Activated naive CD8-positive, alpha-beta T cell treated with anti-CD3 and anti-CD28 coated beads for 36 hours (primary cell): ENCODE measurements at places on chromosomes 6 and 20.

GRCh38 chr20:53642196-53643030, 48.8 kb upstream of the ZNF217 start:
- peak; percentile 63 for DNase-seq

DNA sequence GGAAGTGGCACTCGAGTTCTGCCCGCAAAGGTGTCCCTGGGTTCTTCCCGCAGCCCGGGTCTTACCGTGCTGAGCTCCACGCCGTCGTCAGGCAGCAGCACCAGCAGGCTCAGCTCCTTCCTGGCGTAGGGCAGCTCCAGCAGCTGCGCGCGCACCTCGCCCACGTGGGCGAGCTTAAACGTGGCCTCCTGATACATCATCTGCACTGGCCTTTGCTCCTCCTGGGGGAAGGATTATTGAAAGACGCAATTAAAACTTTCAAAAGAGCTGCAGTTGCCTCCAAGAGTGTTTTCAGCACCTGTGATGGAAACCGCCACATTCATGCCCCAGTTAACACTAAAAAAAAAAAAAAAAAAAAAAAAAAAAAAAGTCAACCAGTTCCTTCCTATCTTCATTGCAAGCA, 11.3 kb downstream of the SERPINB9 start:
- DNase-seq, result peak; percentile 59

GRCh38 chr6:30720738-30721197, 616 bp downstream of the TUBB start:
- peak; percentile 72 for DNase-seq

DNA sequence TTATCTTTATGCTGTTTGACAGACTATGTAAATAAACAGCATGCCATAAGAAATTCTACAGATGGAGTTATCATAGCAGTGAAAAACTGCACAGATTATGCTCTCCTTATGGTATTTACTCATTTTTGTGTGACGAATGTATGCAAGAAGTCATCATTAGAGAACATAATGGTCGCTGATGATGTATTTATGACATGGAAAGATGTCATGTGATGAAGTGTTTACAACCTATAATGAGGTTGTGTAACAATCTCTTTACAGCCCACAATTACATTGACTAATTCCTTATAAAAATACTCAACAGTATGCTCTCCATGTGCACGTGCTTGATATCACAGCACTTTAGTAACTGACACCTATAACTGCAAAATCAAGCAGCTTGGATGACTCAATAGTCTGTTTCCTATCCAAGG, 192.4 kb downstream of the BMP2 start:
- no peak for DNase-seq
